K562 (cell line): ENCODE measurements at places on chromosomes 1 and 21.

GRCh38 chr1:50968821-50969610 lies 1.0 kb upstream of the CDKN2C start:
- no peak for DNase-seq

DNA sequence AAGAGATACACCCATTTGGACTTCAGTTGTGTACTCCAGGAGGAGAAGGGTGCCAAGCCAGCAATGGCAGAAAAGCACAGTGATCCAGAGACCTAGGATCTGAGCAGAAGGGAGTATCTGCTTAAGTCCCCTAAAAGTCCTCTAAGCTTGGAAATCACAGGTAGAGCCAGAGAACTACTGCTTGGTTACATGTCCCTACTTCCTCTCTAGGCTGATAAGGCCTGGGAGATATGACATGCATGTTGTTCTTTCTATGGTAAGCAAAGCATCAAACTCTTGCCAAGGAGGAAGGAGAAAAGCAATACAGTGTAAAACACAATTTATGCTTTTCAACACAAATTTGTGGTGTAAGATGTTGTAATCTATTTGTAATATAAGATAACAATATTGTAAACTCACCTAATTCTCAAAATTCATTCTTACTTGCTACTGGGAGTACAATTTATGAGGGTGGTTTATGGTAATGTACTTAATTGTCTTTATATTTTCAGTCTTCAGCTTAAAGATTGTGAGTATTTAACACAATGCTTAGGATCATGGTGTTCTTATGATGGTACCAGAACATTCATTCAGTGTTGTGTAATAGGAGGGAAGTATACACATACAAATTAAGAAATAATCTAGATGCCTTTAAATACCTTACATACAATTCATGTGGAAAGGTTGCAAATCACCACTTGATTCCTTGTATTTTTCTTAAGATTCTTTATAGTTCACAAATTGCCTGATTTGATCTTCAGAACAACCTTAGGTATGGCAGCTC lies 49.1 kb upstream of the GNG12 start:
- no peak for DNase-seq

GRCh38 chr1:247936415-247936814 lies 11.7 kb downstream of the OR2AJ1 start:
- no peak for DNase-seq

- no peak for DNase-seq
Measured at GRCh38 chr1:239912471-239912870, 179.2 kb upstream of the FMN2 start.

GRCh38 chr1:3981746-3982505 lies 81.9 kb upstream of the C1orf174 start:
- DNase-seq: no peak
